Activated CD4-positive, alpha-beta T cell treated with anti-CD3 and anti-CD28 coated beads, Interleukin-2, amount 50 U/mL, for 4 hours (primary cell): ENCODE measurements at places on chromosomes 4 and X.

- DNase-seq: no peak
Observed at GRCh38 chrX:80879916-80880315, 70.2 kb upstream of the BRWD3 start.

- no peak for DNase-seq
Observed at GRCh38 chr4:181173046-181173445, 1070.2 kb upstream of the TENM3 start.

DNA sequence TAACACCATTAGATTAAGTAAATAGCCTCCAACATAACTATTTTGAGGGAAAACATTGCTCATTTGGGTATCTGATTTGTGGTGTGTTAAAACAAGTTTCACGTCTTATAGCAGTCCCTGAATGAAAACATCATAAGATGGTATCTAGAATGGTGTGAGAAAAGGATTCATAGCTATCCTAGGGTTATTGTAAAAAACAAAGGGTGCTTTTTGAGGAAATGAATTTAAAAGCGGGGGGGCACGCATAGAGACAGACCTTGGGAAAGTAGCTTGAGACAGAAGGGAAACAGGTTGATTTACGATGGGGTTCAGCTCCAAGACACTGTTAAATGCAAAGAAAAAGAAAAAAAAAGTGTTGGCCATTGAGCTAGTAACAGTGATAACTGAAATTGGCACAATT lies 768 bp upstream of the CXCL10 start:
- no peak for DNase-seq

DNA sequence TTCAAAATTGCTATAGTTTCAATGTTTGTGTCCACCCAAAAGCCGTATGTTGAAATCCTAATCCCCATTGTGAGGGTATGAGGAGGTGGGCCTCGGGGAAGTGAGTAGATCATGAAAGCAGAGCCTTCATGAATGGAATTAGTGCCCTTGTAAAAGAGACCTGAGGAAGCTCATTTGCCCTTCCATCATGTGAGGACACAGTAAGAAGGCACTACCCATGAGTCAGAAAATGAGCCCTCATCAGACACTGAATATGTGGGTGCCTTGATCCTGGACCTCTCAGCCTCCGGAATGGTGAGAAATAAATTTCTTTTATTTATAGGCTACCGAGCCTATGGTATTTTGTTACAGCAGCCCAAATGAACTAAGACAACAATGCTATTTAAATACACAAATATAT lies 57.7 kb upstream of the EFHC2 start:
- no peak for DNase-seq

GRCh38 chr4:169212981-169213380 lies 57.8 kb downstream of the SH3RF1 start:
- no peak for DNase-seq

GRCh38 chr4:17613761-17614415 lies 553 bp upstream of the MED28 start:
- no peak for DNase-seq

DNA sequence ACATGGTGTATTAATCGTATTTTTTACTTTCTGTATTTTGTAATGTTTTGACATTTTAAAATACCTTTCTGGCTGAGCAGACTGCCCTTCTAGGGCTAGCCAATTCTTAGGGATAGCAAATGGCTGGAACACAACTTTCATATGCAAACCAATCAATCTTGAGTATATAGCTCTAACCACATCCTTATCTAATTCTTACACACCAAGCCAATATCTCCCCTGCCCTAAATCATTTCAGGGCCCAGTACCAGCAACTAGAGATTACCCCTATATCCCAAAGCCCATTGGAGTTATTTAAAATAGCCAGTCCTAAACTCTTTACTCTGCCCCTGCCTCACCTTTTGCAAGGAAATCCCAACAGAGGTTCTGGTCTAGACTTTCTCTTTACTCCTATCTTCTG lies 58.3 kb downstream of the INTS12 start:
- DNase-seq: no peak

- DNase-seq: no peak
Observed at GRCh38 chrX:130741584-130741983, 161.4 kb downstream of the ENOX2 start.

GRCh38 chr4:139732991-139733570 lies 67.5 kb downstream of the MGST2 start:
- DNase-seq: no peak

DNA sequence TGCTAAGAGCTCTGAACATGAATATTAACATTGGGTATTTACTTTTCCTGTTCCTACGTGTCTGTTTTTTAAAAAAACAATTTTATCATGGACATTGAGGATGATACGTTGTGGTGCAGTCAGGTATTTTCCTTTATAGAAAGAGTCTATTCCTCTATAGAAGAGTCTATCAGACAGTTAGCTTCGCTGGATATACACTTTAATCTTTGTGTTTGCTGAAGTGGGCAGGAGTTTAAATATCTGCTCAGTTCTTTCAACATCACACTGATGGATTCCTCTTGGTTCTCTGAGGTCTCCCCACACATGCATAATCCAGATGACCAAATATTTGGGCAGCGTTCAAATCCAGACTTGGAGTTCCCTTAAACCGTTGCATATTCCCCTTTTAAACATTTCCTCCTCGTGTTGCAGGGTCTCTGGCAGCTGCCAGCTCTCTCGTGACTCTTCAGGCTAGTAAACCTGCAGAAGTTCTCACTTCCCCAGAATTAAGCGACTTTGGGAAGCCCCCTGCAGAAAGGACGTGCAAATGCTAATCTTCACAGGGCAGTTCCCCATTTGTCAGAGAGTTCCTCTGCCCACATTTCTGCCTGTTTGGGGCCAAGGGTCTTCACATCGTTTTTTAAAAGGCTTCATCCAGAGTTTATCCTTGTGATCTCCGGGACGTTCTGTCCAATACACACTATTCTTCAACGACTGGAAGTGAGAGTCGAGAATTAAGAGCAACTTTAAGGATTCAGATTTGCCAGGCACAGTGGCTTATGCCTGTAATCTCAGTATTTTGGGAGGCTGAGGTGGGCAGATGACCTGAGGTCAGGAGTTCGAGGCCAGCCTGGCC lies 20.5 kb upstream of the DHRSX start:
- DNase-seq: no peak

GRCh38 chr4:24373704-24374103 lies 210.7 kb downstream of the DHX15 start:
- DNase-seq: no peak

GRCh38 chrX:56726605-56727004 lies 2.4 kb upstream of the NBDY start:
- DNase-seq: no peak

- no peak for DNase-seq
Observed at GRCh38 chr4:110415041-110415440, 60.9 kb upstream of the ENPEP start.

DNA sequence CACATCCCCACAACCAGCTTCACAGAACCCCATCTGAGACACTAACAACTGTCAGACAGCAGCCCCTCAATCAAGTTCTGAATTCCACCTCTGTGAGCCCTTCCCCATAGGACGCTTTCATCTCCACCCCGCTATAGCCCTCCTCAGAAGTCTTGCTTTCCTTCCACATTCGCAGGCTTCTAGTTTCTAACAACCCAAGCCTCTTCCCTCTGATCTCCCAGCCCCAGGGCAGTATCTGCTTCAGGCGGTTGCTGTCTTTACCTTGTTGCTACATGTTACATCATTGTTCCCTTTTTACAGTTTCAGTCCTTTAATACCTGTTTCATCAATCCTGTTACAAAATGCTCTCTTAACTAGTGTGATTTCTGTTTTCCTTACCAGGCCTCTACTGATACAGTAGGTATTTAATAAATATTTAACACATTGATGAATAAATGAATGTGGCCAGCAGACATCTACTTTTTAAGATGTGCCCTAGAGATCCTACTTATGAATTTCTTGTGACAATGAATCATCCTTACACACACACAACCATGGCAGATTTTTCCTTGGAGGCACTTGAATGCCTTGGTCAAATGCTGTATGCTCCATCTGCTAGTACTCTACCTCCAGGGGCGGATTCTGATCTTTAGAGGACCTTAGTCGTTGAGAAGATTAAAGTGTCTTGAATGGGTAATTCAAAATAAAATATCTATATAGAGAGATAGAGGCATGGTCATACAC lies 164.7 kb upstream of the SLIT2 start:
- DNase-seq: no peak

DNA sequence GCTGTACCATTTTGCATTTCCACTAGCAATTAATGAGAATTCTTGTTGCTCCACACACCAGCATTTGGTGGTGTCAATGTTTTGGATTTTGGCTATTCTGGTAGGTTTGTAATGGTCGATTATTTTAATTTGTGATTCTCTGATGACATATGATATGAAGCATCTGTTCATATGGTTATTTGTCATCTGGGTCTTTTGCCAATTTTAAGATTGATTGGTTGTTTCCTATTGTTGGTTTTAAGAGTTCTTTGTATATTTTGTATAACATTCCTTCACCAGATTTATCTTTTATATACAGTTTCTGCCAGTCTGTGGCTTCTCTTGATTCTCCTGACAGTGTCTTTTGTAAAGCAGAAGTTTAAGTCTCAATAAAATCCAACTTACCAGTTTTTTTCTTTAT lies 18.5 kb upstream of the BDH2 start:
- DNase-seq: no peak

- DNase-seq: no peak
Observed at GRCh38 chrX:38989076-38989475, 187.8 kb downstream of the MID1IP1 start.

DNA sequence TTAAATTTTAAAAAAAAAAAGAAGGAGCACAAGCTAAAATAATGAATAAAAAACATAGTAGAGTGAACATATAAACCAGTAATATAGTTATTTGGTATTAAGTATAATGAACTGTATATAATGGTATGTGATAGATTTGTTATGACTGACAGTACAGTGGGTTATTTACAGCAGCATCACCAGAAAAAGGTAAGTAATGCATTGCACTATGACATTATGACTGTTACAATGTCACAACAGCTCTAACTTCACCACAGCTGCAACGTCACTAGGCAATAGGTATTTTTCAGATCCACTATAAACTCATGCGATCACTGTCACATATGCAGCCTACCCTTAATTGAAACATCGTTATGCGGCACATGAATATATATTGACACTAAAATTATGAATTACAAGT lies 72.5 kb downstream of the COX7B2 start:
- DNase-seq: no peak

DNA sequence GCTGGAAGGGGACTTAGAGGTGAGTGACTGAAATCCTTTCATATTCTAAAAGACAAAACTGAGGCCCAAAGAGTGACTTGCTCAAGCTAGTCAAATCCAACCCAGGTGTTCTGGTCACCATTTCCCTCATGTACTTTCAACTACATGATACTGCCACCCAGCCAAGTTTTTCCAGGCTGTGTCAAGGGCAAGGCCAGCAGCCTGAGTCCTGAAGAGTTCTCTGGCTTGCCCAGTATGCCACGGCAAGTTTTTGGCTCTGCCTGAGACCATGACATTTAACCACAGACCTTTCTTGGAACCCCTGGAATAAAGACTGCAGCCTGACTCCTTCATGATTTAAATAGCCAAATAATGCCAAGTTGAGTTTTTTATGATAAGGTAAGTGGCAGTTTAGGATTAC lies 10.7 kb upstream of the TMEM164 start:
- DNase-seq: no peak

DNA sequence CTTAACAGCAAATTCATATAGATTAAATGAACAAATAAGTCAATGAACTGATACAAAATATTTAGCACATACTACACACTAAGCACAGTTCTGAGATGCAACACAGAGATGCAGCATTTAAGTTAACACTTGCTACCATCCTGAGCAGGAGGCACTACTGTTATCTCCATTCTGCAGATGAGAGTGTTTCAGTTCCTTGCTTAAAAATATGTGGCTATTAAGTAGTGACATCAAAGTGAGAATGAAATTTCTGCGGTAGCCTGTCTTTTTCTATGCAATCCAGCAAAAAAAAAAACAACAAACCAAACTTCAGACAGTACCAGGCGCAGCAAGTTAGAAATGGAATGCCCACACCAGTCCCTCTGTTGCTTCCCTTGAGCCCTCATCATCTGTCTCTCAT lies 90.8 kb downstream of the SHISA3 start:
- DNase-seq: no peak

DNA sequence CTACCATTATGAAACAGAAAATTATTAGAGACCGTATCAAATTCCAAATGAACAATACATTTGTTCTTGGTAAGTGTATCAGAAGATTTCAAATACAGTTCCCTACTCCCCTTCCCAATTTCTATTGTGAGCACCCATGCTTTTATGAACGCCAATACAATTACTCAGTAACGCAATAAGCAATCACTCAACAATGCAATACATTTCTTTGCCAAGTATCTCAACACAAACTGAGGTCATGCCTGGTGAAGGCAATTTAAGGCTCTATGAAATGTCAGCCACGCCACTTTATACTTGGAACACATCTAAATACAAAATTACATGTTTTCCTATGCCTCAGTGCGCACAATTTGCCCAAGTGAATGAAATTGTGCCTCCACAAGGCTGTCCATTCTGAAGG lies 712 bp downstream of the PNPLA4 start:
- DNase-seq: no peak

- no peak for DNase-seq
Observed at GRCh38 chr4:42610941-42611340, 46.0 kb downstream of the ATP8A1 start.

- DNase-seq: no peak
Observed at GRCh38 chrX:148593987-148594386, 93.6 kb downstream of the AFF2 start.

- no peak for DNase-seq
Observed at GRCh38 chr4:1597021-1597931, 86.8 kb downstream of the FAM53A start.

DNA sequence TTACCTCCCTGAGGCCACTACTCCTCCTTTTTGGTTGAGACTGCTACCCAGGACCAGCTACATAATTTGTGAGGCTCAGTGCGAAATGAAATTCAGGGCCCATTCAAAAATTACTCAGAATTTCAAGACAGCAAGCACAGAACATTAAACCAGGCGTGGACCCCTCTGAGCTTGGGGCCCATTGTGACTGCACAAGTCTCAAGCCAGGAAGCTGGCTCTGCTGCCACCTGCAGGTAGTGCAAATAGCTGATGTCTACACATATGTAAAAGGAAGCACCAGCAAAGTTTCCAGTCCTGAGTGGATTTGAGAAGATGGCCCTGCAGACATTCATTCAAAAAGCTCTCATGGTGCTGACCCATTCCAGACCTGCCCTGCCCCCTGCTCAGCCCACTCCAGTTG lies 213.4 kb upstream of the LNX1 start:
- DNase-seq: no peak

- no peak for DNase-seq
Observed at GRCh38 chrX:127708155-127708554, 344.0 kb downstream of the ACTRT1 start.

GRCh38 chrX:49976682-49977197 lies 54.3 kb downstream of the CLCN5 start:
- no peak for DNase-seq

- no peak for DNase-seq
Observed at GRCh38 chr4:38894322-38894982, 26.8 kb downstream of the FAM114A1 start.

GRCh38 chrX:77597511-77597910 lies 150.3 kb downstream of the FGF16 start:
- DNase-seq: no peak
